ENCODE measurements at places on chromosomes 4 and X. TPM values are rescaled to one million over a fixed set of nuclear protein-coding genes. Genes with fewer than 3 reads are reported as not detected.

The HSD17B13 gene
- total RNA-seq: 0.11 TPM

The SLITRK4 gene
- total RNA-seq: 9.9 TPM

The CMC4 gene
- 13.4 TPM for total RNA-seq

The PAGE4 gene
- not detected for total RNA-seq

The TCP11X1 gene
- 0.28 TPM for total RNA-seq

The TBX22 gene
- 1.3 TPM for total RNA-seq

The RBMX gene
- 568 TPM for total RNA-seq

The MAGEA10 gene
- not detected for total RNA-seq

The MAGEA9B gene
- total RNA-seq: not detected

The AFAP1 gene
- total RNA-seq: 11.3 TPM

The SOWAHD gene
- total RNA-seq: 3.2 TPM

The RPA4 gene
- 0.28 TPM for total RNA-seq

The SSX2B gene
- 0.10 TPM for total RNA-seq

The GBA3 gene
- not detected for total RNA-seq

The NR3C2 gene
- total RNA-seq: 0.22 TPM

The HMGB3 gene
- total RNA-seq: 306 TPM

The NPY5R gene
- total RNA-seq: 0.15 TPM

The FSTL5 gene
- total RNA-seq: 2.2 TPM

The LRIT3 gene
- total RNA-seq: 0.07 TPM

The XAGE2 gene
- not detected for total RNA-seq

The CCSER1 gene
- total RNA-seq: 1.1 TPM

Measured in H7 (cell line).